ENCODE measurements at places on chromosomes 6 and 20.
A peak's percentile ranks its signal among the peaks of the same experiment; 100 is the strongest.

DNA sequence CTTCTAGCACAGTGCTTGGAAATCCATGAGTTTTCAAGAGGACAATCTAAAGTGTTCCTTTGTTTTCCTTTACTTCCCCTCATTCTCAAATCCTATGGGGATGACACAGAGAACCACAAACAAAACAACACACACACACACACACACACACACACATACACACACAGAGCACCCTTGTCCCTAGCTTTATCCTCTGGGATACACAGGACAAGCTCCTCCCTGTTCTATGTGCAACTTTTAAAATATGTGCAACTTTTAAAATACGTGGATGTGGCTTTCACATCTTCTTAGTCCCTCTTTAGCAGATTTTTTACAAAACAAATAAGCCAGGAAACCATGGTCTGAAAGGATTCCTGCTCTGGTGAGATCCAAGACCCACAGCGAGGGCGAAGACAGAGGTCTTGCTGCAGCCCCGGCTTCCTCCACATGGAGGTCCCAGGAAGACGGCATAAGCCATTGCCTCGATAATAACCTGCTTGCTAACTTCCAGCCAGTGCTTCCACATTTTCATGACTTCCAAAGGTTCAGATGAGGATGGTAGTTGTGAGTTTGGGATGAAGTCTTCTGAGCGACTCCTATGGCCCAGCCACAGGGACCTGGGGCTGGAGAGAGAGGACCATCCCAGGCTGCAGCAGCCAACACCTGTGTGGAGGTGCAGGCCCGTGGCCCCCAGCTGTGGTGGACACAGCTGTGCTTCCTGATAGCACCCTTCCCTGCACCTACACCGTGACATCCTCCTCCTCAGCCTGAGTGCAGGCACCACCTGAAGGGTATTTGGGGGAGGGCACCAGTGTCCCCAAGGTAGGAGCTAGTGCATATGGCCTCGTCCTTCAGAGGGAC is 62.8 kb upstream of the CD93 start:
- DNase-seq = no peak

GRCh38 chr6:139546106-139546472 is 171.6 kb upstream of the CITED2 start:
- DNase-seq = no peak

GRCh38 chr6:75608956-75609533 is 7.4 kb downstream of the SENP6 start:
- DNase-seq = no peak

- DNase-seq = no peak
Observed at GRCh38 chr6:30711758-30712380, 5.2 kb downstream of the MDC1 start.

DNA sequence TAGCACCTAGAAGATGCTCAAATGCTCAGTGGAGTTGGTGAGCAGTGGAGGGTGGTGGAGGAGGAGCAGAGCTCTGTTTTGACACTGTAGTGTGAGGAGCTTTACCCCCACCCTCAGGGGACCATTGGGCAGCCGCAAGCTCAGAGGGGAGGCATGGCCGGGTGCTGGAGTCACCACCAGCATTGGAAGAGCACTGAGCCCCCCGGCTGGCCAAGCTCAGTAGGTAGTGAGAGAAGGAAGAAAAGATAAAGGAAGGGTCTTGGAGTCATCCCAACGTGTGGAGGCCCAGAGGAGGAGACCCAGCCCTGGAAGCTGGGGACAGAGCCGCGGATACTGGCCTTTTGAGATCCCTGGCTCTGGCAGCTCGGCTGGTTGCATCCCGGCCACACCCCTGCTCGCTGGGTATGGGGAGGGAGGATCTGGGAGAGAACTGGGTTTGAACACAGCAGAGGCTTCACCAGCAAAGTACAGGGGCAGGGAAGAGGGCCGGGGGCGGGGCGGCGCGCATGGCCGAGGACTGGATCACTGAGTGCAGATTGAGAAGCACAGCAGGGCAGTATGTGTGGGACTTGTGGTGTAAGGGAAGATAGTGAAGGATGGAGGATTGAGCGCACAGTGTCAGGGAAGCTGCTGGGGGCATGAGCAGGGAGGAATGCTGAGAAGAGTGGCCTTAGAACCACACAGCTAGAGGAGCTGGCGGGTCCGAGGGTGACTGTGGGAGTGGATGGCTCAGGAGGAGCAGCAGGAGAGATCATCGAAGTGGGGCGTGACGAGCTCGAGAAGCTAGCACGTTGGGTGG is 24.4 kb downstream of the SYNDIG1 start:
- DNase-seq = no peak

DNA sequence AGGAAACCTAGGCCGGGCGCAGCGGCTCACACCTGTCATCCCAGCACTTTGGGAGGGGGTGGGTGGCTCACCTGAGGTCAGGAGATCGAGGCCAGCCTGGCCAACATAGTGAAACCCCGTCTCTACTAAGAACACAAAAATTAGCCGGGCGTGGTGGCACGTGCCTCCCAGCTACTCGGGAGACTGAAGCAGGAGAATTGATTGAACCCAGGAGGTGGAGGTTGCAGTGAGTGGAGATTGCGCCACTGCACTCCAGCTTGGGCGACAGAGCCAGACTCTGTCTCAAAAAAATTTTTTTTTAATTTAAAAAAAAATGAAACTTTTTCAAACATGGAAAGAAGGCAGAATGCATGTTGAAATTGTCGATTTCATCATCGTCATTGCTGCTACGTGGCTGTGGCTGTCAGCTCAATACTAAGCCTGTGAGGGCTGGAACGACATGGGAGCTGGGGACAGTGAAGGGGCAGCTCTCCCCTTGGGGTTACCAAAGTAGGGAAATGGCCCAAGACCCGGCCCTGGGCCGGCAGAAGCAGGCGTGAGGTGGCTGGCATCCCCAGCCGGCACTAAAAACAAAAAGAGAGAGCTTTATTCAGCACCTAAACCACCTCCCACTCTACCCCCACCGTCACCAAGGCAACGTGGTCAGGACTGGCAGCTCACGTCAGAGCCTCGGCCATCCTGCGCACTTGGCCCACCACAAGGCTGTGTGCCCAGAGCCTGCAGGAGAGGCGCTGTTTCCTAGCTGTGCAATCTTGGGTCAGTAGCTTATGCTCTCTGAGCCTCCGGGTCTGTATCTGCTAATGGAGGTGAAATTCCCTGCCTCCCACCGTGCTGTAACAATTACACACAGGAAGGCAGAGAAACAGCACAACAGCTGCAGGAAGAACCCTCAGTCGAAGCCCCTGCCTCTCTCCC is 30.8 kb downstream of the AGPAT4 start:
- DNase-seq = peak; percentile 55

GRCh38 chr6:108253241-108253640 is 7.6 kb downstream of the SNX3 start:
- DNase-seq = no peak

GRCh38 chr6:43142101-43142500 is 29.0 kb upstream of the SRF start:
- peak; percentile 25 for DNase-seq

GRCh38 chr20:62472138-62472940 is 3.5 kb downstream of the GATA5 start:
- DNase-seq = no peak

- no peak for DNase-seq
Observed at GRCh38 chr6:105608711-105609374, 206.0 kb upstream of the PREP start.

DNA sequence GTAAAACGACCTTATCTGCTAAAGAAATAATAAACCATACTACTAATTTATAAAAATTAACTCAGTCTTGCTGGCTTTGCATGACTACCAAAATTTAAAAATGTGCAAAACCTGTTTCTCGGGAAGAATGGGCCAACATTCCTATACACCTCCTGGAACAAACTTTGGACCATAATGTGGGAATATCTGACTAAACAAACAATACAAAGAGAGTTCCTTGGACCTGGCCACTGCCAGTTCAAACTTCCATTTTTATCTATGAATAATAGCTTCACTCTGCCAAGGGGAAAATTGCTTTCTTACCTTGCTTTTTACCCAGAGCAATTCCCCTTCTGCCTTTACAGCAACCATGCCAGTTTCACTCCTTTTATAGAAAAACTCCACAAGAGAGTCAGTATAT is 38.7 kb upstream of the POU5F1 start:
- DNase-seq = no peak

DNA sequence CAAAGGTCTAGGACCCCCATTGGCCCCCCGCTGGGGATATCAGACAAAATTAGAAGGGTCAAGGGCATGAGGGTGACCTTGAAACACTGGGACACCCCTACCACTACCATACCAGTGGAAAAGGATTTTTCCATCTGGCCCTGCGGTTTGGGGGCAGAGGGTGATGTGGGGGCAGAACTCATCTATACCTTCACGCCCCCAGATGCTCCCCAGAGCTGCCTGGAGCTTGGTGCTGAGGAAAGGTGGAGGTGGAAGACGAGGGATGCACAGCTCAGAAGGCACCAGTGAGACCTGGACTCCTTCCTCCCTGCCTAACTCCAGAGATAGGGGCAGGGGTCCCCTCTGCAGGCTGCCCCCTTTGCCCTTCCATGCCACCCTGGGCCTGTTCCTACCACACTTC is 1.1 kb downstream of the COX4I2 start:
- no peak for DNase-seq

DNA sequence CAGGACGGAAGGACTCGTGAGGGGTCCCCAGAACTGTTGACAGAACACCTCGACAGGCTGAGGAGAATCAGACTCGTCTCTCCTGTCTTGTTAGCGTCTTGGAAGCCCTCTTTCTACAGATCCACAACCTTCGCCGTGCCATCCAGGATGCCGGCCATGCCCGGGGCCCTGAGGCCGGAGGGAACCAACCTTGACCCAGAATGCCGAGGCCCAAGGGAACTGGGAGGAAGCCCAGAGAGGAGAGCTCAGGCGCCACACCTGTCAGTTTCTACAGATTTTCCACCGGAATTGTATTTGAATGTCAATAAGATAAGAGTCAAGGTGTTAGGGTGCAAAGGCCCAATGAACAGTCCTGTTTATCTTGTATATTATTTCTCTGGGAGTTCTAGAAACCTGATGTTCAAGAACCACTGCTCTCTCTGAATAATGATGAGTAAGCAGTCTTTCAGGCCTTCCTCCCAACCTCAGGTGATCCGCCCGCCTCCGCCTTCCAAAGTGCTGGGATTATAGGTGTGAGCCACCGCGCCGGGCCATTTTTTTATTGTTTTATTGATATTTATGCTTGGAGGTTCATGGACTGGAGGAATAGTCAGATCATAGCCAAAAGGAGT is 799 bp upstream of the ME1 start:
- DNase-seq = no peak

DNA sequence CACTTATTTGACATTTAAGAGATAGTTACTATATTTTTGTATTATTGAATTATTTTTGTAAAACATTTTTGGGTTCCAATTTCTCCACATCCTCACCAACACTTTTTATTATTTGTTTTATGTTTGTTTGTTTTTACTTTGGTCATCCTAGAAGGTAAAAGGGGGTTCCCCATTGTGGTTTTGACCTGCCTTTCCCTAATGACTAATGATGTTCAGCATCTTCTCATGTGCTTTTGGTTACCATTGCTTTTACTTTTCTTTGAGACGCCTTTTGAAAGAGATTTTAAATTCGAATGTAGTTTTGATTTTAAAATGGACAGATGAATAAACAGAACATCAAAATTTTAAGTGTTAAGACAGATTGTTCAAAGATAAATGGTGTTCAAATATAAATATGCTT is 46.9 kb downstream of the AK9 start:
- no peak for DNase-seq

GRCh38 chr20:11686820-11687543 is 230.7 kb upstream of the BTBD3 start:
- no peak for DNase-seq

- no peak for DNase-seq
Observed at GRCh38 chr6:131924881-131925474, 26.2 kb downstream of the CCN2 start.

DNA sequence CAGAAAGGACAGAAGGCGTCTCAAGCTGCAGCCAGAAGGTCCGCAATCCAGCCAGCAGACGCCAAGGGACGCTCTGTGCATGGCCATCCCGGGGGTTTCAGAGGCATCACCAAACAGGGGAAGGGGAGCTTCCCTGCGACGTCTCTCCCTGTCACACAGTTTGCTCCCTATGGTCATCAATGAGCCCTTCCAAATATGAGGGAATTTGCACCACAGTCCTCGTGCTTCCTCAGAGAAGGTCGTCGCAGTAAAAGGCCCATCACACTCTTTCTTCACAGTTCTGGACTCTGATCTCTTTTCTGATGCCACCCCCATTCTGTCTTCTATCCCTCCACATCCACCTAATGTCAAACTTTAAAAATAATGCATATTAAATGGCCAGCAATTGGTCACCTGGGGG is 10.2 kb upstream of the FOXC1 start:
- no peak for DNase-seq

DNA sequence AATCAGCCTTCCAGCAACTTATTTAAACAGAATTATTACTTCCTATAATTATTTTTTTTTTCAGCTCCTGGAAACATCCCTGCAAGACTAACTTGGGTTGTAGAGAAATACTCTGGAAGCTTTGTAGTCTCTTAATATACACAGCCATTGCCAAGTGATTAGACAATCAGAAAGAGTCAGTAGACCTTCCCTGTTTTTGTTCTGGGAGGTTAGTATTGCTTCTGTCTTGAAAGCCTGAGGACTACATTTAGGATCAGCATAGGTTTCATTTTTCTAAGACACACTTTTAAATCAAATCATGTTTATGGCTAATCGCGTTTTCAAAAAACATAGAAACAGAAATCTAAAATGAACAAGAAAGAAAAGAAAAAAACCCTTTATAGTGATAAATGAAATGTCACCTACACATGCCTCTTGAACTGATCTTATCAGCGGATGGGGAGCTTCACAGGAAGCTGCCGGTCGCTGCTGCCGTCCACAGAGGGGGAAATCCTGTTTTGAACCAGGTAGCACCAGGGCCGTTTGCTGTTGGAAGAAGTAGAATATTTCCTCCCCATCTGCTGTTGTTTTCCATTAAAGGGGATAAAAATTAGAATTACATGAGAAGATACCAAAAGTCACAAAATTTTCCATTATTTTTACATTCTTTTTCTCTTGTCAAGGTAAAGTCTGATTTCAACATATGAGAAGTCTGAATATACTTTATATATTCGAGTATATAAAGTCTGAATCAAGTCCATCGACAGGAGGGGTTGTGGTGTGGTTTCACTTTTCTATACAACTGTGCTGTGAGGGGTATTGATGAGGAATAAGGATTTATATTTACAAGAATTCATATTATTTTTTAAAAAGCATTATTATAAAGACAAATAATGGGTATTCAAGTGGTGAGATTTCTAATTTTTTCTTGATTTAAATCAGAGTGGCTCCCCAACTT is 94.6 kb downstream of the ARMC2 start:
- DNase-seq = peak; percentile 72

DNA sequence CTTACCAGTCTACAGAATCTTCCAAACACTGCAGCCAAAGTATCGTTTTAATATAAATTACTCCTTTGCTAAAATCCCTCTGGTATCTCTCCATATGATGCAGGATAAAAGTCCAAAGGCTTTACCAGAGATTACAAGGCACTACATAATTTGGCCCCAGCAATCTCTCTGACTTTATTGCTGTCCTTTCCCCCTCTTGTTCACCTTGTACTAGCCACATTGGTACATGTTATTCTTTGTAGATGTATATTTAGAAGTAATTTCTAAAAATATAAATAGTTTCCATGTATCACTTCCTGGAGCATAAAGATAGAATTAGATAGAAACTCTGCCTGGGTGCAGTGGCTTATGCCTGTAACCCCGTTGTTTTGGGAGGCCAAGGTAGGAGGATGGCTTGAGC is 28.7 kb upstream of the FAM83B start:
- no peak for DNase-seq
